ENCODE measurements at places on chromosomes 13 and 19. TPM values are rescaled to one million over a fixed set of nuclear protein-coding genes. Genes with fewer than 3 reads are reported as not detected.
A peak's percentile ranks its signal among the peaks of the same experiment; 100 is the strongest.

DPF1 gene
- 12.0 TPM for total RNA-seq

CBLC gene
- total RNA-seq = 14.2 TPM

GIPR gene
- total RNA-seq = 0.61 TPM

GRCh38 chr19:1754636-1755466, 1.5 kb downstream of the ONECUT3 start:
- peaks cover 90% of the 10 kb centered on the region for H3K27me3 ChIP-seq
- H3K4me3 ChIP-seq = peak overlapping the region; percentile 53
- no peak for DNase-seq
- no peaks in the 10 kb centered on the region for H3K4me1 ChIP-seq
- no peak overlapping the region for H3K27ac ChIP-seq
- H3K36me3 ChIP-seq = no peaks in the 10 kb centered on the region

DNA sequence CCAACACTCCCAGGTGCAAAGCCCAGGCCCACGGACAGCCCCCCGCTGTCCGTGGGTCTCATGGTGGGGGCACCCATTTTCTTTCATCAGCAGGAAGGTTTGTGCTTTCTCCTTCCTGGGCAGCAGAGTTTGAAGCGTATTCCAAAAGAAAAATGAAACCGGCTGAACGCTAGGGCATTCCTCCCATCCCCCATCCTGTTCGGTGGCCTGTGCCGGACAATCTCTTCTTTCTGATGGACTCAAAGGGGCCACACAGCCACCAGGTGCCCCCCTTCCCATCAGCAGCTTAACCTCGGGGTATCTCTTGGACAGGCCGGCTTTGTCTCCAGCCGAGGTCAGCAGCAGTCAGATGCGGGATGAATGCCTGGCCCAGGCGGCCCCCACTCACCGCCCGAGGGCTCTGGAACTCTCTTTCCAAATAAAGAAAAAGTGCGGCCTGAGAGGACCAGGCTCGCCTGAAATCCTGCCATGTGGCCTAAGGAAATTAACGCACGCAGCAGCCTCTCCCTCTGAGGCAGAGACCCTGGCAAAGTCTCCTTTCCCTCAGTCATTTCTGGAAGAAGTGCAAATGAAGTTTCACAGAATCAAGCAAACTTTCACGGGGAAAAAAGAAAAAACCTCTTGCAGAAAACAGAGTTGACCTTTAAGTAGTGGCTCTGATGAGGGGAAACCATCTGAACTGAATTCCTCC, 67.8 kb downstream of the RASA3 start:
- H3K27ac ChIP-seq = no peak overlapping the region
- H3K4me1 ChIP-seq = no peaks in the 10 kb centered on the region
- H3K27me3 ChIP-seq = no peaks in the 10 kb centered on the region
- H3K36me3 ChIP-seq = no peaks in the 10 kb centered on the region
- H3K4me3 ChIP-seq = peak overlapping the region; percentile 49
- DNase-seq = no peak

DNA sequence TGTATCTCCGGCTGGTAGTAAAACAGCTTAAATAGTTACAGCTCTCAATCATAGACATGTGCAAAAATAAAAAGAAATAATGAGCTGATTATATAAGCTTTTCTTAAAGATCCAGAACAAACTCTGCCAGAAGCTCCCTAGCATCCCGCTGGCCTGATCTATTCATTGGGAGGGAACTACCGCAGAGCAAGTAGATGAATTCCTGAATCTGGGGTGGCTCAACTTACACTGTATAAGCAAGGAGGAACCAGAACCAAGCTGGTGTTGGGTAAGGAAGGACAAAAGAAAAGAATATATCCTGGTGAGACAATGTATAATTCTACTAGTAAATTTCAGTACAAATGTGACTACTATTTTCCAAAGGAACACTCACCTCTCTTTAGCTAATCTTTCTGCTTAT, 1122.2 kb downstream of the OLFM4 start:
- no peaks in the 10 kb centered on the region for H3K27me3 ChIP-seq
- no peaks in the 10 kb centered on the region for H3K4me1 ChIP-seq
- no peak overlapping the region for H3K27ac ChIP-seq
- H3K36me3 ChIP-seq = no peaks in the 10 kb centered on the region

GRCh38 chr19:20162821-20163220, 4.2 kb upstream of the ZNF486 start:
- no peak overlapping the region for H3K27ac ChIP-seq
- no peaks in the 10 kb centered on the region for H3K27me3 ChIP-seq
- no peak overlapping the region for H3K4me3 ChIP-seq
- no peaks in the 10 kb centered on the region for H3K4me1 ChIP-seq

DNA sequence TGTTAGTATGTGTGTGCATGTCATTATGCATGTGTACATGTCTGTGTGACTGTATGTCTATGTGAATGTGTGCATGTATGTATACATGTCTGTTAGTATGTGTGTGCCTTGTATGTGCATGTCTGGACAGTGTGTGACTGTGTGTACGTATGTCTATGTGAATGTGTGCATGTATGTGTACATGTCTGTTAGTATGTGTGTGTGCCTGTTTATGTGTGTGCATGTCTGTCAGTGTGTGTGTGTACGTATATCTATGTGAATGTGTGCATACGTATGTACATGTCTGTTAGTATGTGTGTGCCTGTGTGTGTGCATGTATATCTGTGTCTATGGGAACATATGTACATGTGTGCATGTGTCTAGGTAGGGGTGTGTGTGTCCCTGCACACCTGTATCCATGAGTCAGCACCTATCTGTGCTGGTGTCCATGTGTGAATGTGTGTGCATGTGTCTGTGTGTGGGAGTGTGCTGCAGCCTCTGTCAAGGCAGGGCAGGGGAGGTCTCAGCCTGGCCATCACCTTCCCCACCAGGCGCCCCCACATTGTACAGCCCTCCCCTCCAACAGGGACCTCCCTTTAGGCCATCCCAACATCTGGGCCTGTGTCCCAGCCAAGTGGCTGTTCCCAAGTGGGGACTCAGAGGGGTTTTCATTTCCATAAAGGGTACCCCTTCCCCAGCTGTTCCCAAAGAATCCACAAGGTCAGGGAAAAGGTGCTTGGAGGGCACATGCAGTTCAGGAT, 4.4 kb downstream of the GAS6 start:
- H3K27me3 ChIP-seq = peaks cover 2% of the 10 kb centered on the region
- DNase-seq = peak; percentile 19
- H3K36me3 ChIP-seq = peaks cover 10% of the 10 kb centered on the region
- peak overlapping the region; percentile 7 for H3K27ac ChIP-seq

DNA sequence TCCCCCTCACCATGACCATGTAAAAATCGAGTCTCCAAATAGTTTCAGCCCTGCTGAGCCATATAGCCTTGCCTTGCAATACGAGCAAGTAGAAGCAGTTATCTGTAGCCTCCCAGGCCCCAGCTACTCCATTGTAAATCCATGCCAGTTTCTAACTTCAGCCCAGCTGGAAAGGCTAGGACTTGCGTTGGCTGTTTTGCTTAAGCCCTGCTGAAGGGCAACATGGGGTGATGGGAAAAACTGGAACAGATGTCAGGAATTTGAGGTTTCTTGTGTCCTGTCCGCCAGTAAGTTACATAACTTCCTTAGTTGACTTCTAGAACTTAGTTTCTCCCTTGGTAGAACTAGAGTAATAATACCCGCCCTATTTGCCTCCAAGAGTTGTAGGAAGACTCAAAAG, 216.0 kb upstream of the SERP2 start:
- H3K4me3 ChIP-seq = no peak overlapping the region
- DNase-seq = no peak
- no peak overlapping the region for H3K27ac ChIP-seq
- H3K36me3 ChIP-seq = no peaks in the 10 kb centered on the region

- no peak overlapping the region for H3K4me3 ChIP-seq
- peaks cover 3% of the 10 kb centered on the region for H3K4me1 ChIP-seq
- no peak for DNase-seq
Observed at GRCh38 chr19:55310498-55310897, 14.6 kb downstream of the TMEM150B start.

Measured in H9 (cell line).